ENCODE measurements at places on chromosomes 7 and 10. TPM values are rescaled to one million over a fixed set of nuclear protein-coding genes. Genes with fewer than 3 reads are reported as not detected.

Gene PAOX
- total RNA-seq = 1.8 TPM

DNA sequence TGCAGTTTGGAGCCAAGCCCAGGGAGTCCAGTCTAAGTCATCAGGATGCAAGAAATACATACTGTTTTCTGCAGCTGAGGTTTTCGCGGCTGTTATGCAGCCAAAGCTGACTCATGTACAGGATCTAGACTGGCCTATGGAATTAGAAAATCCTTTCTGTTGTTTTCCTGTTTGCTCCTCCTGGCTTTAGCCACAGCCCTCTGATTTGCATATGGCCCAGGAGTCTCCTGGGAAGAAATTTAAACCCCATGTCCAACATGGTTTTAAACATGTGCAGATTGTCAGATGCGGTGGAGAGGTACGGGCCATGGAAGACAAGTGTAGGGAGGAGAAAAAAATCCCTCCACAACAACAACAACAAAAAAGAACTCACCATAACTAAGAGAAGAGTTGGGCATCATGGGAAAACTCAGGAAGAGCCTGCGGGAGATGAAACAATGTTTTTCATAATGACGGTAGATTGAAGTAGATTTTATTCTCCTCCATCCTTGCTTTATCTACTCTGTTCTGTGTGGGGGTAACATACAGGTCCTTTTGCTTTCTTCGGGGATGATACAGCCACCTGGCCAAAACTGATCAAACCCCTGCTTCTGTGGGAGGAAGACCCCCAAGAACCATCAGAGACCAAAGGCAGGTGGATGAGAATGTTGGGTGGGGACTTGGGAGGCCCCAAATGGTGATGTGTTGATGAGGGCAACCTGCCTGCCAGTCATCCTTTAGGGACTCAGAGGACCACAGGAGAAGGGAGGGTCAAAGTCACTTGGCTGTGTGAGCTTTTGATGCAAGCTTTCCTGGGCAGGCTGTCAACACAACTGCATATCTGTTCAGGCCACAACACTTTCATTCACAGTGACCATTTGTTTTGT is 29.8 kb upstream of the GNA12 start:
- peak; percentile 97 for DNase-seq

Gene RRP12
- total RNA-seq = 40.1 TPM

DNA sequence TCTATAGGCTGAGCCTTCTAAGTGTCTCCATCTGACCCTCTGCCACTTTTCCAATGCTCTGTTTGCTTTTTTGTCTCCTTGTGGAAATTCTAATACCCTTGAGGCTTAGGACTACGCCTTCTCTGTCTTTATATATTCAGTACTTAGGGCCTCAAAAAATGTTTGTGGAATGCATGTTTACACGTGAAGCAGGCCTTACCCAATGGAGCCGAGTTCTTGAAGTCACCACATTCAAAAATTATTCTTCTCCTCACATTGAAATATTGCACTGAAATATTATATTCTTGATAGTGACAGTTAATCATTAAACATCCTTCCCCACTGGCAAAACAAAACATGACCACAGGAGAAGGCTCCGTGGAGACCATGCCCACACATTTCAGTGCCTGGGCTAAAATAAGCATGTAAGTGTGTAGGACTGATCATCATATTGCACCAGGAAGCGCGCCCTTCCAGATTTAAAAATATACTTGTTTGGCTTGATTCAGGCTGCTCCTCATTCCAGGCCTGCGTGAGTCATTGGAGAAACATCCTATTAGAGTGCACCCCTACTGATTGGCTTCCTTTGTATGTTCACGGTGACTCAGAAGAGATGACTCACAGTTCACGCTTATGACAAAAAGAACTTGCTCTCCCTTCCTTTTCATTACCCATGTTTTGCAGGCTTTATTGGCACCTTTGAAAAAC is 307.4 kb upstream of the AOAH start:
- DNase-seq = peak; percentile 96

Gene PTF1A
- total RNA-seq = not detected

GRCh38 chr7:26863518-26864308 is 677 bp downstream of the SKAP2 start:
- DNase-seq = peak; percentile 63

- no peak for DNase-seq
These were observed 7.1 kb upstream of the UNCX start for GRCh38 chr7:1225441-1226185.

DNA sequence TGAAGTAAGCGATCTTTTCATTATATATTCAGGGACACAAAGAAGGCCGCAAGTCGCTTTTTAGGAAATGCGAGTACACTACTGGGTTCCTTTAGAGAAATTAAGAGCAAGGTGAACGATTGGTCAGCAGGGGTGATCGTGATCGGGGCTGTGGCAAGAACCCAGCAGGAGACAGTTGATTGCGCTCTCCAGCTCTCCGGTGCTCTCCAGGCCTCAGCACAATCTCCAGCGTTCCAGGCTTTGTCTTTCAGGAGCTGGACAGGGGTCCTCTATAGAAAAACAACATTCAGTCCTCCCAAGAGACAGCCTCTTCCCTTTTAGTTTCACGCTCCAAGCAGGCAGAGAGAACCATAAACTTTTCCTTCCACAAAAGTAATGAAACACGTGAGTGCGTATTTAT is 170.5 kb upstream of the KLF6 start:
- DNase-seq = no peak

Gene NUDT13
- total RNA-seq = 1.2 TPM

Gene ETV1
- 6.5 TPM for total RNA-seq

DNA sequence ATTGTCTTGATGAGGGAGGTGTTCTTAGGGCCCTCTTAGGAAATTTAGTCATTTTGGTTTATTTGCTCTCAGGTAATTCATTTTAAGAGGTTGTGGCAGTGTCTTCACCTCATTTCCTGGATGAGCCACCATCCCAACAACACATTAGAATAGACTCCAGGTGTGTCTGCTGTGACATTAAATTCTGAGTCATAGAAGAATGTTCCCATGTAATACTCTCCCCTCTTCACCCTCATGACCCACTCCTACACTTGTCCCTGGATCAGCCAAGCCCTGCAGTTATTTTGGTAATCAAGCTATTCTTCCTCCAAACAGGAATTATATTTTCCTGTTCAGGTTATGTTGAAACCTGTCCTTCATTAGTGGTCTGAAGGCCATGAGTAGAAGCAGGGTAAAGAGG is 944.1 kb downstream of the SORCS3 start:
- peak; percentile 23 for DNase-seq

GRCh38 chr7:135993950-135994349 is 16.8 kb upstream of the MTPN start:
- no peak for DNase-seq

DNA sequence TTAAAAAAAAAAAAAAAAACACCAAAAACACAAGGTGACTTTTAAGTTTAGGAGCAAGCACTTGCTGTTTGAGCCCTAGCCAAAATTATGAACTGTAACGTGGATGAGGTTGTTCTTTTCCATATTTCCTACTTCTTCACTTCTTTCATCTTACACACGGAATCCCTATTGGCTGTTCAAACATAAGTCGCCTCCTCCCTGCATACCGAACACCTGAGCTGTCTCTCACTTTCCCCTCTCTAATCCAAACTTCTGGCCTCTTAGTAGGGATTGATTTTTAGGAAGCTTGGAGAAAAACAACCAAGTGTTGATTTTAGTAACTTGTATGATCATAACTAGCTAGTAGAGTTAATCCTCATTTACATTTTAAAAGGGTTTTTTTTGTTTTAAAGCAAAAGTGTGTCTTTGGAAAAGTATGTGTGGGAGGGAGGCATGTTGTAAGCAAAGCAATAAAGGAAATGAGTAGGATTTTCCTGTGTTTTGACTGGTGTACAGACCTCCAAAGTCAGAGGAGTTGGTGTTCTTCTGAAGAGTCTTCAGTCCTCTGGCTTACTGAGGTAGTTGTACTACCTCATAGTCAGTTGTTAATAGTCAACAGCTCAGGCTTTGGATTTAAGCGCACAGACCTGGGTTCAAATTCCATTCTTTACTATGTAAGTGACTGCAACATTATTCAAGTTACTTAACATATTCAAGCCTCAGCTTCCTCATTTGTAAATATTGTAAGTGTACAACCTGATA is 39.3 kb downstream of the RABGEF1 start:
- peak; percentile 44 for DNase-seq

Gene TMEM270
- not detected for total RNA-seq

DNA sequence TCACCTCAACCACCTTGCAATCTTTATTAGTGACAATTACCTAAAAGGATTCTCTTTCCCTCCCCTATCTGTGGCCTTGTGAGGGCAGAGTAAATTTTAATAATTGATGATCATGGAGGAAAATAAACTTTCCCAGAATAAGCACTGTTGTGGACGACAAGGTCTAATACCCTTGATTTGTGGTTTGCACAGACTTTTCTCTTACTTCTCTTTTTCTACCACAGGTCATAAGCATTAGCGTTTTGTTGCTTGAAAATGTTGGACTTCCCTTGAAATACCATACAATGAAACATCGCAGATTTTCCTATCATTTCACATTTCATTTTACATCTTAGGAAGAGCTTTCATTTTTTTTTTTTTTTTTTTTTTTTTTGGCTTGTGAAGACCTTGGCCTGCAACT is 188.1 kb upstream of the TMEM72 start:
- no peak for DNase-seq

GRCh38 chr7:135831455-135832195 is 83.0 kb upstream of the FAM180A start:
- no peak for DNase-seq

DNA sequence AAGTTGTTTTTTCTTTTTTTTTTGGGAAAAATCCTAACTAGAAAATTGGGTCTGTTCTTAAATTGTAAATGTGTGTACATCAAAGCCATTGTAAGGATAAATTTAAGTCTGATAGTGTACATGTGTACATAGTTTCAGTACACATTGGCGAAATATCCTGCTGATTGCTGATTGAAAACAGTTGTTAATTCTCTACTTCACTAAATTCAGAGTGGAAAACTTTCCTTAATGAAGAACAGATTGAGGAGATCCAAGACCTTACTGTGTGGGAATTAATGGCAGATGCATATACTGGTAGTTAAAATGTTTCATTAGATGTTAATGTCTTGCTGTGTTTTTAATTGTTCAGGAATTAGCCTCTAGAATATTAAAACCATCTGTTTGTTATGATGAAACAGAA is 506.0 kb downstream of the AUTS2 start:
- DNase-seq = no peak

- no peak for DNase-seq
These were observed 114.1 kb downstream of the VIPR2 start for GRCh38 chr7:159030490-159031134.

DNA sequence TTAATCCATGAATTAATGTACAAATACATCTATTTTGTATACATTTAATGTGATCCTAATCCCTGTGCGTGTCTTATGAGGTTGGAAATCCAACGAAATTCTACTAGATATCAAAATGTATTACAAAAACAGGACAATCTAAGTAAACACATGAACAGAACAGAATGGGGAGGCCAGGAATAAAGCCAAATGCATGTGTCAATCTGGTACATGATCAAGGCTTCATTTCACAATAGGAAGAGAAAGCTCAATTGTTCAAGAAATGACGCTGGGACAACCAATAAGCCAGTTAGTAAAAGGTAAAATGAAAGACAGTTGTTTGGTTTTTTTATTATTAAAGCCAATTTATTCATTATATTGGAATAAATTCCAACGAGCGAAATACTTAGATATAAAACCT is 83.0 kb downstream of the COL13A1 start:
- no peak for DNase-seq

Gene SLC16A9
- total RNA-seq = 21.9 TPM

DNA sequence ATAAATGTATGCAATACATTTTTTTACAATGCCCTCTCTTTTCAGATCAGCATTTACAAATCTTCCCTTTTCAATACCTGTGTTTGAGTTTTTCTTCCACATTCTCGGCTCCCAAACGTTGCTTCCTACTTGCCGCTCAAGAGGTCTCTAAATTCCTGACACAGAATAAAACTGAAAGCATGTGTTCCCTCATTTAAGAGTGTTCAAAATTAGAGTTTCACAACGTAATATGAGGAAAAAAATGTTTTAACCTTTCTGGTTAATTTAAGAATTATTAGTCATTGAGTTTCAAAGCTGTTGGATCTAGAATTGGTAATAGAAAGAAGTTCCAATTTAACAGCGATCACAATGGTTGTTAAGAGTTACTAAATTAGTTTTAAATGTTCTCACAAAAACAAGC is 100.4 kb downstream of the ARID5B start:
- no peak for DNase-seq

Gene ZNF33A
- total RNA-seq = 18.9 TPM

Gene SORBS1
- 0.74 TPM for total RNA-seq

- DNase-seq = no peak
These were observed 243.2 kb upstream of the SLC26A5 start for GRCh38 chr7:103689255-103689654.

GRCh38 chr10:18545621-18546305 is 105.6 kb downstream of the NSUN6 start:
- DNase-seq = no peak

GRCh38 chr7:97013134-97013844 is 7.9 kb downstream of the DLX6 start:
- DNase-seq = no peak

GRCh38 chr10:93570383-93570782 is 3.9 kb downstream of the FFAR4 start:
- DNase-seq = no peak

DNA sequence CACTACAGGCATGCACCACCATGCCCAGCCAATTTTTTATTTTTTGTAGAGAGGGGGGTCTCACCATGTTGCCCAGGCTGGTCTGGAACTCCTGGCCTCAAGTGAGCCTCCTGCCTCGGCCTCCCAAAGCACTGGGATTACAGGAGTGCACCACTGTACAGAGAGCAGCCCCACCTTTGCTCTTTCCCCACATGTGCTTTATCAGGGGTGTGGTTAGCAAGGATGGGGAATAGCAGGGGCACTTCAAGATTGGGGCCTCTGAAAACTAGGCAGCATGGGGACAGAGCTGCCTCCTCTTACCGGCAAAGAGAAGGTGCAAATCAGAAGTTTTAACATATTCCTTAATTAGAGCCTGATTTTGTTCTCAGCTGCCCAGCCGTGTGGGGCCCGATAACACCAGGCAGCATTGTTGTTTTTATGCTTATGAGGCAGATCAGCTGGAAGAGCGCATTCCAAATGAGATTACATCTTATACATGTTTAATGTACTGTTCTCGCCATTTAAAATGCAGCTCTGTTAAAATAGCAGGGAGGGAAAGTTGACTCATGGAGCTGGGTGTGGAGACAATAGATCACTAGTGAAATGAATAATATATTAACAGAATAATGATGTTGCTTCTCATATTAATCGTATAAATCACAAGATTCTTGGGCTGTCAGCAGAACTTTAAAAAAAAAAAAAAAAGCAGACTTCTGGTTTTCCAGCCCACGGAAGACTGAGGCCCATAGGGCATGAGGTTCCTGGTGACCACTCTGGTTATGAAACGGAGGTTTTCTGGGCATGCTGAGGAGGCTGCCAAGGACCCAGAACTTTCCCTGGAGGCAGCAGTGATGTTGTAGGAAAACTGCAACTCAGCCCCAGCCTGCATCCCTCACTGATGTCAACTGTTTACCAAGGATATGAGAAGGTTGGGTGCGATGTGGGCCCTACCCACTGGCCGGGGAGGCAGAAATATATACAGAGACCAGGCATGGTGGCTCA is 62.5 kb downstream of the TMEM130 start:
- DNase-seq = peak; percentile 35

Gene KIAA1217
- 17.5 TPM for total RNA-seq

GRCh38 chr7:84675633-84676034 is 481.0 kb upstream of the SEMA3A start:
- peak; percentile 70 for DNase-seq

All from foreskin keratinocyte (primary cell).